ENCODE measurements at places on chromosomes 3 and 15.

DNA sequence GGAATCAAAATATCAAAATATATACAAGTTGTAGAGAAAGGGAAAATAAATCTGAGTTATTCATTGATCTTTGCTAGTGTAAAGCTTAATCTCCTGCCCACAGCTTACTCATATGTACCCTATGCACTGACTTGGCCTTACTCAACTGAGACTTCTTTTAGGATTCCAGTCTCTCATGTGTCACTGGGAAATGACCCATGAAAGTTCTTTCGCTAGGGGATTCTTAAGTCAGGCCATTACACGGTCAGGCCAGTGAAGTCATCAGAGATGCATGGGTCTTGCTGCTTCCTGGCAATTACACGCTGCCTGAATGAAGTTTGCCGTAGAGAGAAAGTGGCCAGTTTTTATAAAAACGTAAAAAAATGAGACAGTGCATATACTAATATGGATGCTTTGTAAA, 20.7 kb upstream of the LPP start:
- DNase-seq, result no peak

- no peak for DNase-seq
Measured at GRCh38 chr3:39166932-39167532, 13.6 kb upstream of the CSRNP1 start.

DNA sequence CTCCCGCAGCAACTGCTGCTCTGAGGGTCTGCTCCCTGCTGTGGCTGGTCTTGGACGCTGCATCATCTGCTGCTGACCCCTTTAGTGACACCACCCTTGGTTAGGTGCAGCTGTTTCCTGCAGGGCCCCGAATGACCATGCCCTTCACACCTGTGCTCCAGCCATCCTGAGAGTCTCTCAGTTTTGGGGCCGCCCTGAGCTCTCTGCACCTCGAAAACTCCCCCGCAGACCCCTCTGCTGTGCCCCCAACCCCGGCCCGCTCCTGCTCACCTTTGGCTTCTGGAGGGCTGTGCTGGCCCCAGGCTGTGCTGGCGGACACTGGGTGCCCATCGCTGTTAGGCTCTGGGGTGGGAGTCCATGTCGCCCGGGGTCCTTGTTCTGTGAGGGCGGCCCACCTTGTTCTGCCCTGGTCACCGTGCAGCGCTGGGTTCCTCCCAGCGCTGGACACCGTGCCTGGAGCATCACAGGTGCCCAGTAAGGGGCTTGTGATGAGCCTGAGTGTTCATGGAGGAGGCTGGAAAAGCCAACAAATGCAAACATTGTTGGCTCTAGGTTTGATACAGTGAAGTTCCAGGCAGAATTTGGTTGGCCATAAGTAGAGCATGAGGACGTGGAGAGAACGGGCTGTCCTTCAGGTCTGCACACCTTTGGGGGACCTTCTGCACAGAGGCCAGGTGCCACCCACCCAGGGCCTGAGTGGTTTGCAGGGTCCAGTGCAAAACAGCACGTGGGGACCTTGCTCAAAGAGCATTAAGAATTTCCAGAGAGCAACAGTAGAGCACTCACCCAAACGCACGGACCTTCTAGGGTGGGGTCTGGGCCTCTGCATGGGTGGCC, 12.3 kb downstream of the ABTB1 start:
- no peak for DNase-seq

GRCh38 chr3:100335434-100335833, 877 bp downstream of the NIT2 start:
- DNase-seq, result peak; percentile 19

- DNase-seq, result no peak
Measured at GRCh38 chr3:166582236-166582635, 745.0 kb upstream of the BCHE start.

- no peak for DNase-seq
Measured at GRCh38 chr3:66756468-66757036, 241.6 kb upstream of the KBTBD8 start.

DNA sequence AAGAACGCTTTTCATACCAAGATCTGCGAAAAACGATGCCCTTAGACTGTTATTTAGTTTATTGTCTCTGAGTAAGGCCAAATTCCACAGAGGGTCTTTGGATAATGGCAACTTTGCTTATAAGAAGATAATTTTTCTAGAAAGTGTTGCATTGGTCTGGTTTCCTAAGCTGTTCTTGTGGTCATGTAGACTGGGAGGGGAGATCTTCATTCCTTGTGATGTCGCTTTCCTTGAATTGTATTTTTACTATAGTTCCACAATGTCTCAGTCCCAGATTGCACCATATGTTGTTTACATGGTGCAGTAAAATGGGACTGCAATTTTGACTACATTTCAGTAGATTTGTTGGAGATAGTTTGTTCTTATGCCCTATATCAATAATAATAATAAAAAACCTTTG, 28.8 kb upstream of the ST3GAL6 start:
- no peak for DNase-seq

GRCh38 chr3:40452562-40452875, 4.6 kb upstream of the RPL14 start:
- no peak for DNase-seq

GRCh38 chr3:193761969-193762368, 169.0 kb downstream of the OPA1 start:
- DNase-seq, result no peak

DNA sequence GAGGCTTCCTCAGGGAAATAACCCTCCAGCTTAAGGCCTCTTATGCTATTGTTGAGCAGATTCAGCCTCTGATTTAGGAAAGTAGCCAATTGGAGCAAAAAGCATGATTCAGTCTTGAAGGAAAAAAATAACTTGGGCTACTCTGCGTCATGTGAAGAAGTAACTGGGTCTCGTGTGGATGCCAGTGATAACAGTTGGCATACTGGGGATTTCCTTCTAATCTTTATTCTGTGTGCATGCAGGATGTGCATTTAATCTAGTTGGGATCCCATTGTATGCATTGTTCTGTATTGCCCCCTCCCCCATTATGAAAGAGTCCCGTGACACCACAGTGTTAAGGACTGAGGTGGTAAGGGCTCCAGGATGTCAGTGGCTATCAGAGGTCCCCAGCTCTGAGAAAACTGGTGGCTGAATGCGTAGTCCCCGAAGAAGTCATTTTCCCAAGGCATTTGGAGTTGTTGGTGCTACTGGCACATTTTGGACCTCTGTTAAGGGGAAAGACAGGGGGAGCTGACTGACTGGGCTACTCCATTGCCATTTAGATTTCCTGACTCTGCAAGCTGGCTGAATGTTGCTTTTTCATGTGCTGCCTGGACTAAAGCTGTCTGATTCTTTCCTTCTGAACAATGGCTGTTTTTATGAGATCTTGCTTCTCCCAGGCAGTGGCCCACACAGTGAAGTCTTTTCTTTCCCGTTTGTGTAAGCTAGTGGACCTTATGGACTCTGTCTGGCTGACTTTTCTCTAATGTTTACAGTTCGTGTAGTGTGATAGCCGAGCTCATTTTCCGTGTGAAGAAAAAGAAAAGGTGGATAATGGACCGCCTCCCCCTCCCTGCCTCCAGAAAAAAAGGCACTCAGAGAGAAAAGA, 38.4 kb upstream of the TRAK1 start:
- no peak for DNase-seq

GRCh38 chr15:63530752-63531299, 26.4 kb downstream of the USP3 start:
- no peak for DNase-seq

- no peak for DNase-seq
Measured at GRCh38 chr15:85479071-85479647, 98.8 kb downstream of the AKAP13 start.

GRCh38 chr15:93028632-93029213, 60.3 kb downstream of the RGMA start:
- no peak for DNase-seq

GRCh38 chr3:52055537-52056351, 627 bp downstream of the DUSP7 start:
- peak; percentile 49 for DNase-seq

GRCh38 chr3:17514597-17514996, 227.8 kb downstream of the TBC1D5 start:
- no peak for DNase-seq

DNA sequence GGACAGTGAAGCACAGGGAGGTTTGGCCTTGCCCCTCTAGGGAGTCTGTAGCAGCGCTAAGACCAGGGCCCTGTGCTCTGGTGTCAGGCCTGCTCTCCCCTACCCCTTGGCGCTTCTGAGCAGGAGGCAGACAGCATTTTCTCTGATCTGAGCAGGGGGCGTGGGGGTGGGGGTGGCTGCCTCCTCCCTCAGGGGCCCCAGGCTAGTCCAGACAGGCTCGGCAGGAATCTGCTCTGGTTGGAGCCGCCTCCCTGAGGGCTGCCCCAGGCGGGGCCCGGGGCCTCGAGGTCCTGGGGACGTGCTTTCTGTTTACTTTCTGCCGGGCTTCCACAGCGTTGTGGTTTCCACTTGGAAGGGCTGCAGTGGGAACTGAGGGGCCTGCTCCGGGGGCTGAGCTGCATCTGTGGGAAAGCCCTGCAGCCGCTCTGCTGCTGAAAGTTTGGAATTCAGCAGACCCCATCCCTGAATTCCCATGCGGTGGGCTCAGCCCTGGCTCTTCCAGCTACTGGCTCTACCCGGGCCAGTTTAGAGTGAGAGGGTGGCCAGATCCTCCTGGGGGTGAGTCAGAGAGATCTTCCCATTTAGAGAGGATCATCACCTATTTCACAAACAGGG, 105.4 kb downstream of the LINGO1 start:
- no peak for DNase-seq

DNA sequence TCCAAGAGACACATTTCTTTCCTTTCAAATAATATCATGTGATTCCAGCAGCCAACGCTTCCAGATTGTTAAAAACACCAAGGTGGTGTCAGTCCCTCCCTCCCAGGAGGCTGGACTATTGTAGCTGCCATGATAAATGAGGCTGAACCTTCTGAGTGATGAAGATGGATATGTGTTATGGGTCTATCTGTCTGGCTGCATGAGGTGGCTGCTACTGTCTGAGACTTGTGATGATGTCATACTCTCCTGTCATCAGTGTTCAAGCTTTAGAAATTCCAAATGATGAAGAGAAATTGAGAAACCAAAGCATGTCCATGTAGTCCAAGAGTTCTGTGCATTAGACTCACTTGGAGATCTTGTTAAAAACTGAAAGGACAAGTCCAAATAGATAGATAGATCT, 683.0 kb downstream of the NTRK3 start:
- DNase-seq, result no peak

- no peak for DNase-seq
Measured at GRCh38 chr3:24437326-24437725, 57.3 kb downstream of the THRB start.

DNA sequence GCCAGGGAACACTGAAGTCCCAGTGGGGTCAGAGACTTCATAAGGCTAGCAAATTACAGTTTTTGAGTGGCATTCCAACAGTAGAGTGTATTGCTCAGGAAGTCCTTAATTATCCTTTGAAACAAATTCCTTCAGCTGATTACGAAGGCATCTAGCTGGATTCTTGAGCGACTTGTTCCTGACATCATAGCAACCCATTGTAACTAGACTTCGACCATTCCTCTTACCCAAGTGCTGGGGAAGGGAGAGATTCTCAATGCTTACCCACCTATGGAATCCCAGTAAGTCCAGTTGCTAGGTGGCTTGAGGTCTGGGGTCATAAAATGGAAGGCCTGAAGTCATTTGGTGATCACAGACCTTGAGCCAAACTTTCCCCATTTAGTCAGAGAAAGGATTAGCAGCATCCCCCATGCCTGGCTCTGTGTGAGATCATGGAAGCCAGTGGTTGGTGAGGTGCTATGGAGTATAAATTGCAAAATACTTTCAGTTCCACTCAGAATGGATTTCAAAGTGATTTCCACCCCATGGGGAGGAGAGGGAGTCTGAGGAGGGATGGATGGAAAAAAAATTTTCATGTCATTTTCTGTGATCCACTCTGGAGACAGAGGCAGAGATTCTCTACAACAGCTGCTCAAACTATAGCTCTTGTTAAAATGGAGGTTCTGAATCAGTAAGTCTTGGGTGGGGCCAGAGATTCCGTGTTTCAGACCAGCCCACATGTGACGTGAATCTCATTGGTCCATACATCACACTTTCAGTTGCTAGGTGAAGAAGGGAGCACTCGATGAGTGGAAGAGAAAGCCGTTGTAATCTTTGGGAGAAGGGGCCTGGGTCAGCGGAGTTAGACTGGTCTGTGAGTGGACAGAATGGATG, 45.7 kb downstream of the CD86 start:
- peak; percentile 40 for DNase-seq

- DNase-seq, result no peak
Measured at GRCh38 chr3:140545197-140545596, 132.7 kb upstream of the TRIM42 start.

DNA sequence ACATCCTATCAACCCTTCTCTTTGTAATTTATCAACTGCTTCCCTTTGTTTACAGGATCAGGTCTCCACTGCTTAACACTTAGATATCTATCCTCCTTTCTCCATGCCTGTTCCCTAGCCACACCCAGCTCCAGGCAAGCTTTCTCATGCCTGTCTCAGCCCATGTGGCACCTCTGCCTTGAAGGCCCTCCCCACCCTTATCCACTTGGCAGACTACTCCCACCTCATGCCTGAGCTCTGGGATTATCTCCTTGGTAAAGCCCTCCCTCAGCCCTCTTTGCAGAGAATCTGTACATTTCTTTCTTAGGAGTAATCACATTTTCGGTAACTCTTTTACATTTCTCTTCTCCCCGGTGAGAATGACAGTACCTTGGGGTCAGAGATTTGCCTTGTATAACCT, 96.0 kb downstream of the ATP1B3 start:
- DNase-seq, result no peak

DNA sequence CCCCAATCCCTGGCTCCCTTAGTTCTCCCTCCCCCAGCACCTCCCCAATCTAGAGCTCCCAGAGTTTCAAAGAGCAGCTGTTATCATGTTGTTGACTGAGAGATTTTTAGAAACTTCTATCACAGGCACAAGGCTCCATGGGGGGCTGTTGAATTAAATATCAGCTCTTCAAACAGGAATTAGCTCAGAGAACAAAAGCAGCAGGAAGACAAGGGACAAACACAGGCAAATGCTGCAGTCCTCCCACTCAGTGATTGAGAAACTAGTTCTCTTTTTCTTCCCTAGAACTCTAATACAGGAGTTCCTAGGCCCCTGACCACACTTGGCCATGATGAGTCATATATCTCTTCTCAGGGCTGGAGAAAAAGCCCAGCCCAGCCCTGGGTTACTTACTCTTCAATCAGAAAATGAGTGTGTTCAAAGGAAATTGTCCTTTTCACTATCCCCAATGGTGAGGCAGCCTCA, 262.1 kb downstream of the IGSF11 start:
- no peak for DNase-seq

DNA sequence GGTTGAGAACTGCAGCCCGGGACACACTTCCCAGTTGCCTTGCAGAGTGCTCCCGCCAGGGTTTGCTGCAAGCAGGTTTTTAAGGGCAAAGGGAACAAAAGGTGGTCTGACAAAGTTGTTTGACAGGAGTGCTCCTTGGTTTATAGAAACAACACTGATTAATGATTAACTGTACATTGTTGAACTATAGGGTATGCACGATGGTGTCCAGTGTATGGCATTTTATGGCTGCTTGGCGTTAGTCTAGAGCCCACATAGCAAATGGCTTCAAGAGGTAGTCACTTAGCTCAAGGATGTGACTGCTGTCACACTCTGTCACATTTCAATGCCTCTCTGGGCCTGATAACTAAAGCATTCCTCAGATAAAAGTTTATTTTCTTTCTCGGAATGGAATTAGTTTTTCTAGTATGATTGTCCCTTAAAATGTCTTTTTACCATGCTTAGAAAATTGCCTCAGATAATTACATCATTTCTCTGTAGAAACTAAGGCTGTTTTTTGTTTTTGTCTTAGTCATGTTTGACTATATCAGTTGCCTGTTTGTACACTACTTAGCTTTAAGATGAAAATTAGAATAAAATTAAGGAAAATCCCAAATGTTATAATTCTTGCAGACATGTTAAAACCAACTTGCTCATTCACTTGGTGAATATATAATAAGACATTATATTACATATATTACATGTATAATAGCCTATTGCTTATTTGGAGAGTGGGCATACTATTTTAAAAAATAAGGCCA, 61.3 kb upstream of the GATM start:
- no peak for DNase-seq
